IPS DF 19.7 (cell line): ENCODE measurements at places on chromosomes 1 and 21.

GRCh38 chr1:3639397-3639911, 10.4 kb downstream of the WRAP73 start:
- DNase-seq: no peak

DNA sequence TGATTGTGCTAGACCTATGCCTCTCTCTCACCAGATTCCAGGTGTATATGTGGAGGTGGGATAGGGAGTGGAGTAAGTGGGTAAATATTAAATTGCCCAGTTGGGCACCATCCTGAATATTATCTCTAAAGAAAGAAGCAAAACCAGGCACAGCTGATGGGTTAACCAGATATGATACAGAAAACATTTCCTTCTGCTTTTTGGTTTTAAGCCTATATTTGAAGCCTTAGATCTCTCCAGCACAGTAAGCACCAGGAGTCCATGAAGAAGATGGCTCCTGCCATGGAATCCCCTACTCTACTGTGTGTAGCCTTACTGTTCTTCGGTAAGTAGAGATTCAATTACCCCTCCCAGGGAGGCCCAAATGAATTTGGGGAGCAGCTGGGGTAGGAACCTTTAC, at the start of gene FCER1A:
Gene FCER1A, plus strand, starts transcription at position 242 of the 400 bp plus-strand sequence. Its CDS starts 29 bp downstream, at position 271.
- no peak for DNase-seq

- no peak for DNase-seq
Measured at GRCh38 chr1:9413877-9414213, 121.2 kb downstream of the SPSB1 start.

- DNase-seq: no peak
Measured at GRCh38 chr1:91913018-91913417, 27.1 kb upstream of the TGFBR3 start.

- no peak for DNase-seq
Measured at GRCh38 chr1:22176258-22176657, 33.4 kb upstream of the WNT4 start.

DNA sequence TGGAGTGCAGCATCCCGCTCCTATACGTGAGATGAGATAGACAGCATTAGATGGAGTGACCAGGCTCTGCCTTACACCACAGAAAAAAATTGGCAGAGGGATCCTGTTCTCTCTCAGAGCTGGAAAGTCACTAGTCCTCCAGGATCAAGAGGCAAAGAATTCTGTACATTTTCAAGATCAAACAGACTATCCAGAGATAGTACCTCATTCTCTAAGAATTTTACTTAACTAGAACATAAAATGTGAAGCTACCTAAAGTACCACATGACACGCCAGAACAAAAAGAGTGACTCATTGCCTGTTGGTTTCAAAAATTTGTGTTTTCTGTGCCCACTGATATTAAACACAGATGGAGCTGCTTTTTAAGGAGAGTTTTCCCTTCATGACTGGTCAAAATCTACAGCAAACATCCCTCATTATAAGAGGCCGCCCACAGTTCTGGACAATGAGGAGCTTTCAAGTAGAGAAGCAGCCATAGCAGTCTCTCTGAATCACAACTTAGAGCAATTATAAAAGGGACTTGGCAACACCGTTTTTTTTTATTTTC, 32.3 kb downstream of the CD160 start:
- DNase-seq: no peak
